ENCODE measurements at places on chromosomes 16 and 17.
A peak's percentile ranks its signal among the peaks of the same experiment; 100 is the strongest.

DNA sequence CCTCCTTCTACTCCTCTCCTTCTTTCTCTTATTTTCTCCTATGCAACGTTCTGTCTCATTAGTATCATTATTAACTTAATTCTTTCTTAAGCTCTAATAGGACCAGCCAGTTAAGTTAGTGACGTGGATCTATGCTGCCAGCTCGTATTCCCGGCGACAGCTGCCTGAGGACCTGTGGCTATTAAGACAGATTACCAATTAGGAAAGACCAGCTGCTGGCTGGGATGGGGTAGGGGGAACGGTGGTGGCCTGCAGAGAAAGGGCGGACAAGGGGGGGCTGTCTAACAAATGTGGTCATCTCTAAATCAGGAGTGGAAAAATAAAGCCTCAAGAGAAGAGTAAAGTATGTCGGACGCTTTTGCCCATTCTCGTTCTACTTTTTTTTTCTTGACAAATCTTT, 770 bp upstream of the MYH3 start:
- DNase-seq = no peak

GRCh38 chr16:1770328-1771187, 785 bp downstream of the NME3 start:
- no peak for DNase-seq

- DNase-seq = no peak
Observed at GRCh38 chr17:2179615-2180295, 123.8 kb downstream of the SMG6 start.

GRCh38 chr17:61368049-61368831, 31.4 kb upstream of the TBX2 start:
- no peak for DNase-seq

GRCh38 chr16:58574895-58575294, 54.7 kb downstream of the CNOT1 start:
- DNase-seq = no peak

DNA sequence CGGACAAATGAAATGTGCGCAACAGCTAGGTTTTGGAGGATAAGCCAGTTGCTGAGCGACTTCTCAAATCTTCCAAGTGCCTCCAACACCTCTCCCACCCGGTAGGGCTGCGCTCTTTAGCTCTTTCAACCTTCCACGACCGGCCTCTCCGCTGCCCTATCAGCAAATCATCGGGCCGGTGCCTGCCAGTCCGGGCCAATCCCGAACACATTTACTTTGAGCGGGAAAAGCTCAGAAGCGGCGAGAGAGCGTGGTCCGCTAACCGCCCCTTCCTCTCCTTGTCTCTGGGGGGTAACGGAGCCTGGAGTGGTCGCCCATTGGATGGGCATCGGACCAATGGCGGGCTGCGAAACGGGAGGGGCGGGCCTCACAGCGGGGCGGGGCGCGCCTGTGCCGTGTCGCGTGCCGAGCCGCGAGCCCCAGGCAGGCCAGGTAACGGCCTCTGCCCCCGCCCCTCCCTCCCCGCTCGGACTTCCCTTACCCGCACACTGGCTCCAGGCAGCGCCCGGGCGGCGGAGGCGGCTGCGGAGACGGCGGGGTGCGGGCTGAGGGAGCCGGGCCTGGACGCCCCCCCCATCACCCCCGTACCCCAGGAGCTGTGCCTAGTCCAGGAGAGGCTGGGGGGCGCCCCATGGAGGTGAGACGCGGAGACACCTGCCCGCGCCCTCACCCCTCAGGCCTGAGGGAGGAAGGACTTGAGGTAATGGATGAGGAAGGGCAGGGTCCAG, at the start of gene MEIOC:
Gene MEIOC, plus strand, starts transcription at position 486 of the 728 bp plus-strand sequence. Its CDS starts 146 bp downstream, at position 632.
- peak; percentile 55 for DNase-seq

- DNase-seq = no peak
Observed at GRCh38 chr16:60337671-60338070, 1603.6 kb upstream of the GOT2 start.

- DNase-seq = no peak
Observed at GRCh38 chr16:86319585-86320236, 190.6 kb upstream of the FOXF1 start.

DNA sequence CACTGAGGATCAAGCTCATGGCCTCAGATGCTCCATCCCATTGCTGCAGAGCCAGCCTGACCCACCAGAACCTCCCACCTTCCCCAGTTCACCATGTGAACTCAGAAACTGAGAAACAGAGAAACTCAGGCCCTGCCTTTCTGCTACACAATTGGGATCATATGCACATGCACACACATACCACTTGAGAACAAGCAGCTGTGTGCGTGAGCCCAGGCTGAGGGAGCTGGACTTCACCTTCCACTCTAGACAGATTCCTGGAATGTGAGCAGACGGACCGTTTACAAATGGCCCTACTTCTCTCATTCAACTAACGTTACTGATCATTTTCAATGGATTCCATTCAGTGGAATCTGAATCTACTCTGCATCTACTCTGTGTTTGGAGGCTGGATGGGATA, 1.7 kb upstream of the SPEM2 start:
- no peak for DNase-seq

- no peak for DNase-seq
Observed at GRCh38 chr17:4083187-4083586, 59.6 kb downstream of the ZZEF1 start.

DNA sequence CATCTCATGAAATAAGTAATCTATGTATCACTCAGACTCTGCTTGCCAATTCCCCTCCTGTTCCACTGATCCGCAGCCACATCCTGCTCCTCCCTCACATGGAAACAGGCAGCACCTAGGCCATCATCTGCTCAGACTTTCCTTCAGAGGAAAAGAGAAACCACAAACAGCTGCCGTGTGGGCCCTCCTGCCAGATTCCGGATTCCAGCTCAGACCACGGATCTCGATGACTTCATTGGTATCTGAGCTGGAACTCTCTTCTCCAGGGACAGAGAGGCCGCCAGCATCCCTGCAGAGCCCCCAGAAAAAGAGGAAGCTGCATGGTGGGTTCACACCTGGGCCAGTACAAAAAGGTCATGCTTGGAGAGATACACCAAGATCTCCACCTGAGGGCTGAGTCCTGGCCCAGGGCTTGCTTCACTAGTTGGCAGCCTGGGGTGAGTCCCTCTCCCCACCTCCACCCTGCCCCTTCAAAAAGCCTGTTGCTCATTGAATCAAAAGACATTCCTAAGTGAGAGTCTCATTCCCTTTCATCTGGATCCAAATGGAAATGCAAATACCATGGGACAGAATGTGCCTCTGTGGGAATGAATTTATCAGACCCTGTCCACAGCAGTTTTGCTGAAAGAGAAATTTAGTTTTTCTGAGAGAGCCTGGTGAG, 47.2 kb downstream of the HOXB1 start:
- no peak for DNase-seq

DNA sequence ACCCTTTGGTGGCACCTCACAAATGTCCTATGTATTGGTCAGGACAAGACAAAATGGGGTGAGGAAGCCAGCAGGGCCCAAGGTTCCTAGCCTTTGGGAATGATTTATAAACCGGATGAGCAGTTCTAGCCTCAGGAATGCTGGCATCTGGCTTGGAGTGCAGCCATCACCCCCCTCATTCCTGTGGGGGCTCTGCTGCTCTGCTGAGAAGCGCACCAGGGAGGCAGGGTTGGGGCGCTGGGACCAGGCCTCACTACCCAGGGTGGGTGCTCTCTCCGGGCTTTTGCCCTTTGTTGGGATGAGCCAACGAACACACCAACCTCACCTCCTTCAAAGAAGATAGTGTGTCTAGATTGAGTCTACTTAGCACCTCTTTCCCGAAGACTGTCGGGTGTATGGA, 39.2 kb downstream of the TMEM11 start:
- no peak for DNase-seq

DNA sequence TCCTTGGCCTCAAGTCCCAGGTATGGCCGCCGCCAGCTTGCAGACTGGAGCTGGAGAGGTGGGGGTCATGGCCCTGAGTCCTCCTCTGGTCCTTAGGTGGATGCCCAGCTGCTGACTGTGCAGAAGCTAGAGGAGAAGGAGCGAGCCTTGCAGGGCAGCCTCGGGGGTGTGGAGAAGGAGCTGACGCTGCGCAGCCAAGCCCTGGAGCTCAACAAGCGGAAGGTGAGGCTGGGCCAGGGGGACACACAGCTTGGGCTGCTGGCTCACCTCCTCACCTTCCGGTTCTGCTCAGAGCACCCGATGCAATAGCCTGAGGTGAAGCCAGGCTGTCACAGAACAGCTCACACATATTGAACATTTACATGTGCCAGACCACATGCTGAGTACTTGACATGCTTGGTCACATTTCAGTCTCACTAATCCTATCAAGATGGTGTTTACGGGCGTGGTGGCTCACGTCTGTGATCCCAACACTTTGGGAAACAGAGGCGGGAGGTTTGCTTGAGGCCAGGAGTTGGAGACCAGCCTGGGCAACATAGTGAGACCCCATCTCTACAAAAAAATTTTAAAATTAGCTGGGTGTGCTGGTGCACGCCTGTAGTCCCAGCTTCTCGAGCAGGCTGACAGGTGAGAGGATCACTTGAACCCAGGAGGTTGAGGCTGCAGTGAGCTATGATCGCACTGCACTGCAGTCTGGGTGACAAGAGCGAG, 7.4 kb downstream of the RNF40 start:
- DNase-seq = no peak

GRCh38 chr17:82804442-82805191, 35.2 kb downstream of the ZNF750 start:
- DNase-seq = no peak

GRCh38 chr16:68402748-68403040, 45.6 kb downstream of the SMPD3 start:
- DNase-seq = no peak

DNA sequence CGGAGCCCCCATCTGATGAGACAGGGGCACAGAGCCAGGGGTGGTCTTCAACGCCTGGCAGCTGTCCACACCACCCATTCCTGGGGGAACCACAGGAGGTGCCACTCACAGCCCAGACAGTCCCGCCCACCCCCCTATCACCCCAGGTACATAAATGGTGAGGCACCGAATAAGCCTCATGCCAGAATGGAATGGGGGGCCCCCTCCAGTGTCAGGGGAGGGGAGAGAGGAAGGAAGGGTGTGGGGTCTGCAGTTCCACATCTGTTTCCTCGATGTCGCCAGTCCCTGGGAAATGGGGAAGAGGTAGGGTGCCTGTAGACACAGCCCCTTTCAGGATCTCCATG, 1.7 kb downstream of the TMC6 start:
- no peak for DNase-seq

Data from NT2/D1 (cell line).